Substantia nigra (tissue), 51 donors: ENCODE measurements at places on chromosomes 13 and 19.

DNA sequence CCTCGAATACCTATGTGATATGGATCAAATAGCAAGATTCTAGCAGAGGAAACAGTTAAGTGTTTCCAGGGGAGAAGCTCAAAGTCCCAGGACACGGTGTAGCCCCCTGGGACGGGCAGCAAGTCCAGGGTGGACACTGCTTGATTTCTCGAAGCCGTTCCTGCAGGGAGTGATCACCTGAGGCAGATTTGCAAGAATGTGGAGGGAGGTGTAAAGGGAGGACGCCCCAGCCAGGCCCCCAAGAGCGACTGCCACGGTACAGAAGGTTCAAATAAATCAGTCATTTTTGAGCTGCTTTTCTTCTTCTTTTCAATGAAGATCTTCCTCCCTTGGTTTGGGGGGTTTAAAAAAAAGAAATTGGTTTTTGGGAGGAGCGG lies 41.4 kb downstream of the KLF2 start:
- no peak for DNase-seq

DNA sequence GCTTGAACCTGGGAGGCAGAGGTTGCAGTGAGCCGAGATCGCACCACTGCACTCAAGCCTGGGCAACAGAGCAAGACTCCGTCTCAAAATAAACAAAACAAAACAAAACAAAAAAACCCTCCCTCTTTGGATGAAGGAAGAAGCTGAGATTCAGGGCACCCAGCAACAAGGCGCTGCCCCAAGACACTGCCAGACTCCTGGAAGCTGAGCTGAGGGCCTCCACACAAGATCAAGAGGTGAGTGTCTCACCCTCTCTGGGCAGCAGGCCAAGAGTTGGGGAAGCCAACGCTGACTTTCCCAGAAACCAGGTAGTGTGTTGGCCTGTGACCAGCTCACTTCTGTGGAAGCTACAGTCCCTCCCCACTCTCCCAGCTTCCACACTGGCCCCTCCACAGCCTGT lies 3.7 kb upstream of the TYROBP start:
- no peak for DNase-seq

DNA sequence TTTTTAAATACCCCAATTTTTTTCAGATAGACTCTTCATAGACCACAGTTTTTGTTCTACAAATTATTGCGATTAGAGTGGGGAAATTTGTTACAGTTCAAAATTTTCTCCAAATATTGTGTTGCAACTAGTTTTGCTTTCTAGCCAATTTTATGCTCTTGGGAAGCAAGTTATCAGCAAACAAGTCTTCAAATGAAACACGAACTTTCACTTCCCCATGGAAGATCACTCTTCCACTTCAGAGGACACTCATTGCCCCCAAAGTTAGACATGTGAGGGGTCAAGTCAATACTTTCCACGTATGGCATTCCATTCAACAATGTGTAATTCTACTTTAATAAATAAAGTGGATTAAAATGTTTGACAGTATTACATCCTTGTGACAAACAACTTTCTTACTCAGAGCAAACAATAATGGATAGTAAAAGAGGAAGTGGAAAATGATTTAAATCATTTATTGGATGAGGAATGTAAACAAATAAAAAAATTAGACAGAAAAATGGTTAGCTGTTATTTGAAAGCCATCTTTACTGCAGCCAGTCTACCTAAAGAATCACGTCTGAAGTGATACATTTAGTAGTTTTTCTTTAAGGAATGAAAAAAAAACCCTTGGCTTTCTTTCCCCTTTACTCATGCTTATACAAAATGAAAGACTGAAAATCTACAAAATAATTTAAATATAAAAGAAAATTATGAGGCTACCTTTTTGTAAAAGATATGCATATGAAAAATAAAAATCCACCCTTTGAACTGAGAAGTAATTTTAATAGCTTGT lies 41.2 kb upstream of the TNFSF11 start:
- no peak for DNase-seq

GRCh38 chr13:100597253-100597652 lies 8.7 kb upstream of the GGACT start:
- DNase-seq = no peak

DNA sequence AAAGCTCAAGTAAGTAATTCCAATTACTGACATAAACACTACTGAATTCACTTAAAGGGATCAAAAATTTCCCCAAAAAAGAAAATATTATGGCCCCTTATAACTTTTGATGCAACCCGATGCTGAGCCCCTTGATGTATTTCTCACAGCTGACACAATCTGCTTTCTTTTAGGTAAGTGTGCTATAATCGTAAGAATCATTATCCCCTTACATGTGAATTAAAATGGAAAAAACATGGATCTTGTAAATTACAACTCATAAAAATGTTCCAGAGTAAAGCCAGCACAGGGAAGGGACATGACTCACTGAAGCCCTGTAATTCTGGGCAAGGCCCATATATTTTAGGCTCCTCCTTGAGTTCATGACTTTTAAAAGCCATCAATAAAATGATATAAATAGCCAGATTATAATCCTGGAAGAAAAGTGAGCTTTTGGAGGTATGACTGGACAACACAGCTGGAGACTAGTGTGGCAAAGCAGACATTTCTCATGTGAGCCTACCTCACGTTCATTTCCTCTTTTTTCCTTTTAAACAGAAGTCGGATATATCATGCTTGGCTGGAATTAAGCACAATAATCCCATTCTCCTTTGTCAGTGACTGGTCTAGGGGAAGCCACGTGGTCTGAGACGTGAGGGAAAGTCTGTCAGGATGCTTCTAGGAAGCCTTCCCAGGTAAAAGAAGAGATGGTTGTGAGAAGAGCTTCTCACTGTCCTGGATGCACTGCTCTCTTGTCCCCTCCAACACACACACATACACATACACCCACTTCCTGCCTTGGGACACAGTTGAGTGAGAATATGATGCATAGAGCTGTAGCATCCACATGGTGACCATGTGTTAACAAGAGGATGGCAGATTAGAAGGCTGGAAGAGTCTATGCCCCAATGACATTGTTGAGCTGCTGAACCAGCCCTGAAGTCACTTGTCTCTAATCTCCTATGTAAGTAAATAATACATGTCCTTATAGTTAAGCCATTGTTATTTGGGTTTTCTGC lies 165.4 kb downstream of the RGCC start:
- no peak for DNase-seq

- no peak for DNase-seq
Observed at GRCh38 chr13:30739761-30740642, 4.7 kb downstream of the ALOX5AP start.

DNA sequence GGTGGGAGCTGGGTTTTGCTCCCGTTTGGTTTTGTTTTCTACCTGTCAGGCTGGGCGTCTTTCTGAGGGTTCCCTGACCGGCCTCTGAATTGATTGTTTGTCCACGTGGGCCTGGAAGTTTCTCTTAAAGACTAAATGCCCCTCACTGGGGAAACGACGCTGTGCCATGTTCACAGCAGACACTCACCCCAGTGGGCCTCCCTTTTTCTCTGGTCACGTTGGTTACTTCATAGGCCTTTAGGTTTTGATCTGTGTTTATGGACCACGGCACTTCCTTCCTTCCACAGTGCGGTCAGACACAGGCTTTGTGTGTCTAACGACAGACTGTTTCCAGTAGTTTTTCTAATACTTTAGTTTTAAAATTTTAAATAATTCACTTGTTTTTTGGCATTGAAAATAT lies 20.1 kb upstream of the NDUFS7 start:
- no peak for DNase-seq
